D341Med (cell line): ENCODE measurements at places on chromosomes 16 and 17.

GRCh38 chr17:8146381-8147140 lies 5.6 kb downstream of the PER1 start:
- DNase-seq: no peak

GRCh38 chr17:57984936-57985674 lies 2.9 kb downstream of the VEZF1 start:
- DNase-seq: no peak

GRCh38 chr17:1315891-1316403 lies 36.5 kb downstream of the TRARG1 start:
- DNase-seq: peak; percentile 52

- DNase-seq: no peak
Observed at GRCh38 chr17:50532452-50533024, at the start of gene EPN3. EPN3 (plus strand) TSS chr17:50532735; CDS start chr17:50536557, 3,822 bp downstream.

GRCh38 chr16:23724785-23725131 lies 11.7 kb upstream of the ERN2 start:
- DNase-seq: no peak

GRCh38 chr17:40577611-40578065 lies 12.4 kb upstream of the CCR7 start:
- DNase-seq: no peak

- DNase-seq: no peak
Observed at GRCh38 chr16:13680021-13680889, 239.7 kb upstream of the ERCC4 start.

GRCh38 chr17:50111673-50112655 lies 16.8 kb downstream of the PDK2 start:
- no peak for DNase-seq

- DNase-seq: no peak
Observed at GRCh38 chr16:88623858-88624257, 14.5 kb upstream of the IL17C start.

- DNase-seq: no peak
Observed at GRCh38 chr17:59617156-59617732, 2.5 kb upstream of the CLTC start.

DNA sequence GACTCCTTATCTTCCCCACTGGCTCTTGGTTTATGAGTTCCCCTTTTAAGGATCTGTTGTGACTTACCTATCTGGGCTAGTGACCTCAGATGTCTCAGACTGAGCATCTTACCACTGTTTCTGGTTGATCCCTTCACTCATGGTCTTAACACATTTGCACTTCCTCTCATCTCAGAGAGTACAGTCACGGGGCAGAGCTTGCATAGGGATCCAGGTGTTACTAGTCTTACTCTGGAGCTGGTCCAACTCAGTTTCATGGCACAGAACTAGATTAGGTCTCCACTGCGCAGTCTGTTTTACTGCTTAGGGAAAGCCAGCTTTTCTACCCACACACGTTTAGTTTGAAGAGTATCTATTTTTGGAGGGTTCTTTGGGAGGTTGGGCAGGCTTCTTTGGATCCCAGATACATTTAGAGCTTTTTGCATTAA lies 10.2 kb downstream of the GABARAPL2 start:
- no peak for DNase-seq

- DNase-seq: no peak
Observed at GRCh38 chr17:81448442-81448841, 53.2 kb downstream of the BAHCC1 start.

- DNase-seq: no peak
Observed at GRCh38 chr17:954431-955164, 25.0 kb downstream of the NXN start.

- peak; percentile 66 for DNase-seq
Observed at GRCh38 chr16:85557083-85557970, 55.8 kb upstream of the GSE1 start.

GRCh38 chr16:67967958-67968399 lies 458 bp downstream of the SLC12A4 start:
- peak; percentile 76 for DNase-seq

DNA sequence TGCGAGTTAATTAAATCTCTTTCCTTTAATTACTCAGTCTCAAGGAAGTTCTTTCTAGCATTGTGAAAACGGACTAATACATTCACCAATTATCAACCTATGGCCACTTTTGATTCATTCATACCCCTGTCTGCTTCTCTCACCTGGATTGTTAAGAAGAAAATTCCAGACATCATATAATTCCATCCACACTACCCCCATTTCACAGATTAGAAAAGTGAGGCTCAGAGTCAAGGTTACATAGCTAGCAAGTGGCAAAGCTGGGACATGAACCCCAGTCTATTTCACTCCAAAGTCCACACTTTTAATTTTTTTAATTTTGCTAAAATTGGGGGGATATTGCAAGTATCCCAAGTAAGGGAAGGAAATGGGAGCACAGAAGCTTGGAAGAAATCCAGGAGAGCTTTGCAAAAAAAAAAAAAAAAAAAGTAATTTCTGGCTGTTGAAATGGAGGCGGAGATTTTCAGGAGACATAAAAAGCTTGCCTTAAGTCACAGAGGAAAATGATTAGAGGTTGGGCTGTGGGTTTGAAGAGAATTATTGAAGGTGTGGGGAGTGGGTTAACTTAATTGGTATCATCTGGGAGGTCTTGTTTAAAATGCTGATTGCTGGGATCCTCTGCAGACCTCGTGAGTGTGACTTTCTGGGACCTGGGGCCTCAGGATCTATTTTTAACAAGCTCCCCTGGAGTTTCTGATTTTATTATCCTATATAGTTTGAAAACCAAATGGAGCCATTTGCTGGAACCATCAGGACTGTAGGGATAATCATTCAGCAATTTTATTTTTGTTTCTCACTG lies 42.3 kb upstream of the ZKSCAN2 start:
- no peak for DNase-seq

DNA sequence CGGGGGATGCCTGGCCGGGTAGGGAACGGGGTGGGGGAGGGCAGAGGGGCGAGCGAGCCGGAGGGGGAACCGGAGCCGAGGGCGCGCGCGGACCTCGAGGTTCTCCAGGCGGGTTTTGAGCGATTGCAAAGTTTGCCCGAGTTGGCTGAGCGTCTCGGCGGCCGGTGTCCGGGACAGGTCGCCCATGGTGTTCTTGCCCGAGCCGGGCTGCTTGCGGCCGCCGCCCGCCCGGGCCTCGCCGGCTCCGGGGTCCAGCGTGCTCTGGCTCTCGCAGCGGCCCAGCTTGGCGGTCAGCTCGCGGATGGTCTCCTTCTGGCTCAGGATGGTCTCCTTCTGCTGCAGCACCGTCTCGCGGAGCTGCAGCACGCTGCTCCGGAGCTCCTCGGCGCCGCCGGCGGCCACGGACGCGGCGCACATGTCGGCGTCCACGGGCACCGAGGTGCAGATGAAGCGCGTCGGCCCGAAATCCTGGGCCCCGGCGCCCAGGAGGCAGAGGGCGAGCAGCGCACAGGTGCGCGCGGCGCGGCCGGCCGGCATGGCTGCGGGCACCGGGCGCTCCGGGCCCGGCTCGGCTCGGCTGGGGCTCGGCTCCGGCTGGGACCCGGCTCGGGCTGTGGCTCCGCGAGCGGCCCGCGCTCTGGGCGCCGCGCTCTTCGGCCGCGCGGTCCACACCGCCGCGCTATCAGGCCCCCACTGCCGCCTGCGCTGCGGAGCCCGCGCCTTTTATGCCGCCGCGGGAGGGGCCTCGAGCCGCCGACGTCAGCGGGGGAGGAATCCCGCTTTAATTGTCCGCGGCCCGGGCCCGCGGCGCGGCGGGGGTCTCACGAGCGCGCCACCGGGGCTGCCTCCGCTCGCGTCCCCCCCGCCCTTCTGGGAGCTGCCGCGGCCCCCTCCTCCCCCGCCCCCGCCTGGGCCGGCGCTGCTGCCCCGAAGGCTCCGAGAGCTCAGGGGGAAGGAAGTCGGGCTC lies at the start of gene NPTX1:
Gene NPTX1 (minus strand): TSS at position 698 of the 967 bp plus-strand sequence. CDS start 161 bp downstream, at position 537.
- peak; percentile 96 for DNase-seq

DNA sequence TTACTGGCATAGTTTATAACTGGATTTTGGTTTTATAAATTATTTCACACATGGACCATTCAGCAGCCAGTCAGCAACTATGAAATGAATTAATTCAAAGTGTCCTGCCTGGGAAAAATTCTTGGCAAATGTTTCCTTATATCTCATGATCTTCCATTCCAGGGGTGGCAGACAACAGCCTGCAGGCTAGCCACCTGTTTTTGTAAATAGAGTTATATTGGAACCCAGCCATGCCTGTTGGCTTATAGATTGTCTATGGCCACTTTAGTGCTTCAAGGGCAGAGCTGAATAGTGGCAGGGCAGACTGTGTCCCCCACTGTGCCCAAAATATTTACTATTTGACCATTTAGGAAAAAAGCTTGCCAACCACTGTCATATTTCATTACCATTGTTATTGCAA lies 613.7 kb downstream of the TMEM114 start:
- no peak for DNase-seq
